D341Med (cell line): ENCODE measurements at places on chromosomes 2 and 18.

GRCh38 chr2:233100192-233100998 is 40.3 kb downstream of the INPP5D start:
- DNase-seq: no peak

GRCh38 chr18:12839057-12839525 is 44.9 kb downstream of the PTPN2 start:
- DNase-seq: no peak

GRCh38 chr2:190318931-190319554 is 583 bp downstream of the HIBCH start:
- peak; percentile 28 for DNase-seq

GRCh38 chr2:102514061-102514785 is 41.2 kb downstream of the SLC9A4 start:
- no peak for DNase-seq

DNA sequence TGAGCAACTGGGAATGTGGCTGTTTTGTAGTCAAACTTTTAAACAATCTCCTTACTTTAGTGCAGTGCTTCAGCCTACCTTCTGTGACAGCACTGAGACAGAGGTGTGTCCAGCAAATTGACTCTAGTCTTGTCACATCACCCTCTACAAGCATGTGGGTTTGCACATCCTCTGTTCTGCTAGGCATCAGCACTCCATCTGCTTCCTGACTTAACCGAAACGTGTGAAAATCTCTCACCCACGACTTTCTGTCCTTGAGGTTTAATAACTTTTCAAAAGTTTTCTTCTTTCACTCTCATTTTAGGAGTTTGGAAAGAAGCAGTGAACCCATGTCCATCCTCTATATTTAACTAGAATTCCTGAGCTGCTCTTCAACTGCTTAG is 42.6 kb downstream of the TTR start:
- DNase-seq: no peak

- no peak for DNase-seq
Measured at GRCh38 chr2:60505880-60506260, 47.6 kb downstream of the BCL11A start.

GRCh38 chr2:232888839-232889529 is 18.9 kb downstream of the SNORC start:
- no peak for DNase-seq

GRCh38 chr2:47072728-47073191 is 82.3 kb downstream of the STPG4 start:
- no peak for DNase-seq

- no peak for DNase-seq
Measured at GRCh38 chr2:162243294-162243693, at the start of gene FAP. FAP (minus strand) TSS chr2:162243445; CDS start chr2:162243327, 118 bp downstream.

- no peak for DNase-seq
Measured at GRCh38 chr2:37742286-37742685, 70.8 kb upstream of the CDC42EP3 start.

DNA sequence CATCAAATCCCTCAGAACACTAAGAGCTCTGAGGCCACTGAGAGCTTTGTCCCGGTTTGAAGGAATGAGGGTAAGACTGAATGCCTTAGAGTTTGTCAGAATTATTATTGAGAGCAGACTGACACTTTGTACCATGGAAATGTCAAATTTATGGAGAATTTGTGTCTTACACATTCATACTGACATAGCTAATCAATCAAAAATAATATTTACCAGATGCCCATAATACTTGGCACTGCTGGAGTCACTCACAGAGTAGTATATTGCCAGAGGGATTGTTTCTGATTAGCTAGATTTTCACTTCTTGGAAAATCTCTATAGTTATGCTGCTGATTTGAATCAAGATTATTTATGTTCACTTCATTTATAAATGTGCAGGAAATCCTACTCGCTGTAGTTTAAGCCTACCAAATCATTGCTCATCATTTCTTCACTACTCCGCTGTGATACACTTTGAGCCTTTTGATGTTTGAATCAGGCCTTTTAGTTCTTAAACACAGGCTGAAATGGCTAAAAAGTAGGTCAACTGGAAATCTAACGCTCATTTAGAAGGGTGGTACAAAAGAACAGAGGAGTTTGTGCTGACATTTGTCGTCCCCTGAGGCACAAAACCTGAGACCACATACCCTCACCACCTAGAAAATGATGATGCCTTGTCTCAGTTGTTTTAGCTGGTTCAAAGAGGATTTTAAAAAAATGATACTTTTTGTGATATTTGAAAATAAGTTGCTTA is 96.1 kb upstream of the CSRNP3 start:
- DNase-seq: no peak

DNA sequence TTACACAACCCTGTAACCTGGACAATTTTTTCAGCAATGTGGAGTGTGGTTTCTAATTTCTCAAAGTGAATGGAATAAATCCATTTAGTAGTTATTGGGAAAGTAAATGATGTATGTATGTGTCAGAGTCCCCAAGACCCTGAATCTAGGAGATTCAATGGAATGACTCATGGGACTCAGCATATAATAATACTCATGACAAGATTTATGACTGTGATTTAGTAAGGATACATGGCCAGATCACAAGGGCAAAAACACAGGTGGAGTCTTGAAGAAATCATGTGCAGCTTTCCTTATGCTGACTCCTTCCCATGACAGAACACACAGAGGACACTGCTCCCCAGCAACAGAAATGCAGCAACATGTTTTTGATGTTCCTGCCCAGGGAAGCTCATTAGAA is 1877.7 kb upstream of the LRRTM1 start:
- no peak for DNase-seq

DNA sequence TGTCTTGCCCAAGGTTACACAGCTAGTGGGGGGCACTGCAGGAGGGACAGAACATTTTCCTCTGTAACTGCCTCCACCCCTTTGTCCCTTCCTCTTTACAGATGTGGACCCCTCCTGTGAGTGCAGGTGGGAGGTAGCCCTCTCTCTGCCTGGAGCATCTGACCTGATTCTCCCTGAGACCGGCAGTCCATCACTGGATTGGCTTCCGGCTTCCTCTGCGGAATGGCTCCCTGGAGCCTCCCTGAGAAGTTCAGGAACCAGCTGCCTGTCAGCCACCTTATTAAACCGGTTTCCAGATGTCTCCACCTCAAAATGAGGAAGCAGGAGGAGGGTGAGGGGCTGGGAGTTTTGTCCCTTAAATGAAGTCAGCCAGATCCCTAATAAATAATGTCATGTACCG is 67.3 kb upstream of the TNP1 start:
- DNase-seq: no peak

DNA sequence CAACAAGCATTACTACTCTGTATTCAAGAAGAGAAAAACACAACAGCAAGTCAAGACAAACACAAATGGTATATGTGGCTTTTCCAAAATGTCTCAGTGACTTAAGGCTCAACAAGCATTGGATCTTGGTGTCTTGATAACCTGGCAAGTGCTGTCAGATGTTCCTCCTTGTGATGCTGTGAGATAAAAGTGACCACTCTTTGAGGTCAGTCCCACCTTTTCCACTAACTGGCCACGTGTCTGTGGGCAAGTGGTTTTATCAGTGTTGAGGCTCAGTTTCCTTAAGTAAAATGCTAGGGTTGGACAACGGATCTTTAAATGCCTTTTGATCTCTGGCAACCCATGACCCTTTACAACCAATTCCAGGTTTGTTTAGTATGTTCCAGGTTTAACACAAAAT is 98.7 kb downstream of the BCL2 start:
- no peak for DNase-seq

GRCh38 chr2:192155511-192156118 is 39.1 kb downstream of the TMEFF2 start:
- no peak for DNase-seq

- no peak for DNase-seq
Measured at GRCh38 chr18:71707400-71707799, 836.7 kb downstream of the CBLN2 start.

GRCh38 chr2:125634662-125635061 is 1021.3 kb upstream of the GYPC start:
- peak; percentile 17 for DNase-seq

GRCh38 chr2:127219171-127220070 is 678 bp downstream of the CYP27C1 start:
- peak; percentile 76 for DNase-seq

DNA sequence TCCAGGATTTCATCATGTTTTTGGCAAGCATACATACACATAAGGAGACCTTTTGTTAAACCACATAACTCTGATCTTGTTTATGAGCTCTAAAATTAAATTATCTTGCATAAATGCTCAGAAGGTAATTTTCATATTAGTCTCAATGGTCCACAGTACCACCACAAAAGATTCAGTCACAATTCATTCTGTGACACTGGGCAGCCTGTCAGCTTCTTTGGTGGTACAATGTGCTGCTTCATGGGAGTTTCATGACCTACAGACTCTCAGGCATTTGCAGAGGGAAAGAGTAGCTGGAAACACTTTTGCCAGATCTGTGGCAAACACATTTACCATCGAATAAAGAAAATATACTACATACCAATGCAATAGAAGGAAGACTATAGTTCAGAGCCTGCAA is 51.3 kb upstream of the ZNF397 start:
- no peak for DNase-seq

- no peak for DNase-seq
Measured at GRCh38 chr2:44817673-44818335, 123.7 kb upstream of the SIX3 start.

DNA sequence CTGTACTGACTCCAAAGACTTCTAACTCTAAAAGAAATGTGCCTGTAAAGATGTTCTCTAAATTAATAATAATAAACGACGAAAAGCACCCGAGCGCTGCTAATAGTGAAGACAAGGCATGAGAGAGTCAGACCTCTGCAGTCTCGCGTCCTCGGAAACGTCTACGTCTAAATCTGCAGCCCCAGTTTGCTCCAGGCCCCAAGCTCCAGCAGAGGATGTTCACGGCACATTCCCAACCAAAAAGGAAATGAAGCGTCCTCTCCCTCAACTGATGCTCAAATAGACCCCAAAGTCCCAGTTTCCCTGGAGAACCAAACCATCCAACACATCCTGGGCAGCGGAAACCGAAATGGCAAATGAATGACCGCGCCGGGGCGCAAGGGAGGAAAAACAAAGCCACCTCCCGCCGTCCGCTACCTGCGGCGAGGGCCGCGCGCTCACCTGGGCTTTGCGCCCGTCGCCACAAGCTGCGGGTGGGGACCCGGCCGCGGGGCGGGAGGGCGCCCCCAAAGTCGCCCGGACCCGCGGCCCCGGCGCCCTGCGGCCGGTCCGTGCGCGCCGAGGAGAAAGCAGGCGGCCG is 47.1 kb upstream of the CCDC150 start:
- no peak for DNase-seq

DNA sequence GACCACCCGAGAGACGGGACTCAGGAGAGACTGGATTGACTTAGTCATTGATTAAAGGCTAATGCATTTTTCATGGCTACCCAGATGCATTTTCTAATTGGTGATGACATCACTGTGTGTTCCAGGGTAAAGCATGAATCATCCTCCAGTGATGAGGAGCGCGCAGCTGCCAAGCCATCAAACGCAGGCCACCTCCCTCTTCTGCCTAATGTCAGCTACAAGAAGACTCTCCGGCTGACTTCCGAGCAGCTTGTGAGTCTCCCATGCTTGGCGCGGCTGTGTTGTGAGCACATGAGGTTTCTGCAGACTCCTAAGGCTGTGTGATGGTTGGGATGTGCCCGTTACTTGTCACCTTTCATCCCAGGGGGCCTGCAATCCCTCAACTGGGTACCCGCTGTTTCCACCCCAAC is 56.4 kb downstream of the LPIN1 start:
- DNase-seq: no peak

GRCh38 chr2:136612079-136612478 is 153.3 kb upstream of the THSD7B start:
- DNase-seq: no peak

GRCh38 chr2:241865957-241866789 is 3.4 kb upstream of the RTP5 start:
- peak; percentile 66 for DNase-seq

- DNase-seq: no peak
Measured at GRCh38 chr2:189609853-189610252, 29.3 kb upstream of the SLC40A1 start.

- DNase-seq: no peak
Measured at GRCh38 chr2:37367984-37368383, 23.6 kb downstream of the QPCT start.
